Muscle of back (tissue), 13 donors: ENCODE measurements at places on chromosomes 16 and 17.
A peak's percentile ranks its signal among the peaks of the same experiment; 100 is the strongest.

DNA sequence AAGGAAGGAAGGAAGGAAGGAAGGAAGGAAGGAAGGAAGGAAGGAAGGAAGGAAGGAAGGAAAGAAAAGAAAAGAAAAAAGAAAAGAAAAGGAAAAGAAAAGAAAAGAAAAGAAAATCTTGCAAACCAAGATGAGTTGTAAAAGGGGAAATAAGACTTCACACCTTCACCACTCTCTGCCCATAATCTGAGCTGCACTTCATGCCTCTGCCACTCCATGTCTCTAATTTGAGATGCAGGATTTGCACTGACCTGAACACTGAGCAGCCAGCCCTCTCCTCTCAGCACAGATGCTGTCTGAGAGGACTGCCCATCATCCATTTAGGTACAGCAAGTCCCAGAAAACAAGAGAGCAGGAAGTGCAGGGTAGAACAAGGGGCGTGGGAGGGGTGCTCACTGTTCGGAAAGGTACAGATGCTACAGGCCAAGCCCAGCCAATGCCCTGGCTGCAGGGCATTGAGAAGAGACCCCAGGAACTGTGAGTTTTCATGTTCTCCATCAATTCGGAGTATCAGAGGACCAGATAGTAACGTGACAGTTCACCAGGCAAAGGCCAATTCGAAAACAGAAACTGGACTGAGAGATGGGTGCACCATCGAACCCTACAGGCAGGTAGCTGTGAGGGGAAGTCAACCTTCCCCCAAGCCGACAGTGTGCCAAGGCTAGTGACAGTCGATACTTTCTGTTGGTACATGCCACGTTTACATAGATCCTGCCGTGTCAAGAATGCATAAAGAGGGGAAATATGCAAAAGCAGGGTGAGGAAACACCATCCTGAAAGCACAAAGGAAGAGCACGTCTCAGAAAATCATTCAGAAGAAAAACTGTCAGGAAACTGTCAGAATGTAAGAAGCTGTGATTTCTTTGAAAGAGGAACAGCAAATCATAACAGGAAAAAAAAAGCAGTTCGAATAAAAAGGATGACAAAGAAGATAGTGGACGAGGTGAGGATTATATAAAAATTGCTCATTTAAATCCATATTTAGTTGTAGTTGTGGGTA, 142.0 kb upstream of the RCVRN start:
- no peak for DNase-seq

DNA sequence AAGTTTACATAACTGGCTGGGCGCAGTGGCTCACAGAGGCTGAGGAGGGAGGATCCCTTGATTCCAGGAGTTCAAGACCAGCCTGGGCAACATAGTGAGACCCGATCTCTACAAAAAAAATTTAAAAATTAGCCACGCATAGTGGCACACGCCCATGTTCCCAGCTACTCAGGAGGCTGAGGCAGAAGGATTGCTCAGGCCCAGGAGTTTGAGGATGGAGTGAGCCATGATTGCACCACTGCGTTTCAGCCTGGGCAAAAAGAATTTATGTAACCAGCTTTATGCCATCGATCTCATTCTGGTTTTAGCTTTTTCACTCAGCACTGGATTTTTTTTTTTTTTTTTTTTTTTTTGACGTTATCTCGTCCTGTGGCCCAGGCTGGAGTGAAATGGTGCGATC, 9.1 kb upstream of the CD300E start:
- DNase-seq, result no peak

DNA sequence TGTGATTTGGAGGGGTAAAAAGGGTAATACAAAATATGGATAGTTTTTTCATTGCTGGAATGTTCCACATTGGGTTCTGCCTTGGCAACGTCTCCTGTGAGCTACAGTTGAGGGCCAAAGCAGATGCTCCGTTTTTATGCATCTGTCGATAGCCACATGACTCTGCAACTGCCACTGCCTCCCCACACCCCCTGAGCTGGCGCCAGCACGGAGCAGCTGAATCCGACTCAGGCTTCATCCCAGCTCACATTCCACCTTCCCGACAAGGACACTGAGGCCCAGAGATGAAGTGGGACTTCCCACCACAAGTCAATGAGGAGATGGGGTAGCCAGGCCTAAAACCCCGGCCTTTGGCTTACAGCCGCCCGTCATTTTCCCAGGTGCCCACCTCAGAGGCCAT, 334.1 kb downstream of the CDH13 start:
- peak; percentile 16 for DNase-seq

DNA sequence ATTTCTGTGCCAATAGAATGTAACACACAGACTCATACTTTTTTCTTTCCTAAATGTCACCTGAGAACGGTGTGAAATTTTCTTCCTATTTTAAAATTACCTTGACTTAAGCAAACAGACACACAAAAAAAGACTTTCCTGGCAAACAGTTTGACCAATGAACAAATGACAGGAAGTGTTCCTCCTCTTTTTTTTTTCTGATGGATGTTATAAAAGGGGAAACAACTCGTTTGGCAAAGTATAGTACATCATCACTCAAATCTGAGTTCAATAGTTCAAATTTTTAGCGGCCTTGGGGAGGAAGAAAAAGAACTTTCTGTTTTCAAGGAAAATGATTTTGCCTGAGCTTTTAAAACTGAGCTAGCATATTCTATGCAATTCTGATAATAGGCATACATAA, 19.8 kb downstream of the HS3ST3A1 start:
- peak; percentile 67 for DNase-seq

GRCh38 chr16:85430523-85431421, 182.3 kb upstream of the GSE1 start:
- no peak for DNase-seq

DNA sequence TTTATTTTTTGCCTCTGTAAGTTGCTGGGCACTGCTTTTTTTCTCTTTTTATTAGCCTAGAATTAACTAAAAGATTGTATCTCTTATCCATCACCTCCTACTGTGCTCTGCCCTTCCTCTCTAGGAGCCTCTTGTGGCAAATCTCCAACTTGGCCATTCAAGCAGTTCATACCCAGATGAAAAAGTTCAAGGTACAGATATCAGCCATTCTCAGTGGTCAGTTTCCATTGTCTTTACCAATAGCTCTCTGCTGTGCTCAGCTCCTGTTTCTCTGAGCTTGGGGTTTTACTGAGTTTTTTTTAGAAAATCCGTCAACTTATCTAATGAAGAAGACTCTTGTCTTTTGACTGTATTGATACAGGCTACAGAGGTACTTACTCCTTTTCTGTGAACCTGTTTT, 15.6 kb downstream of the MOSMO start:
- DNase-seq, result no peak

DNA sequence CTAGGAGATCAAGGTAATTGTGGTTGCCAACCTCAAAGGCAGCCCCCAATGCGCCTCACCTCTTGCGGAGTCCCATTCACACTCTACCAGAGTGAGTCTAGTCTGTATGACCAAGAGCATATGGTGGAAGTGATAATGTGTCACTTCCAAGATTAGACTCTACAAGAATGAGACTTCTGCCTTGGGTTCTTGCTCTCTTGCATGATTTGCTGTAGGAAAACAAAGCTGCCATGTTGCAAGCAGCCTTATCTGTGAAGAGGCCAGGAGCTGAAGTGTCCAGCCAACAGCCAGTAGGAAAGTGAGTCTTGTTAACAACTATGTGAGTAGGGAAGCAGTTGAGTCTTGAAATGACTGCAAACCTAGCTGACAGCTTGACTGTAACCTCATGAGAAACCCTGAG, 3.4 kb downstream of the TERF2 start:
- DNase-seq, result no peak

- peak; percentile 87 for DNase-seq
Measured at GRCh38 chr17:76182016-76182764, 41.1 kb upstream of the FOXJ1 start.

GRCh38 chr16:57585051-57585687, 42.7 kb downstream of the ADGRG5 start:
- no peak for DNase-seq

GRCh38 chr17:11303773-11304394, 62.9 kb downstream of the SHISA6 start:
- DNase-seq, result no peak

- no peak for DNase-seq
Measured at GRCh38 chr17:72943826-72944689, 148.4 kb downstream of the SLC39A11 start.

GRCh38 chr17:81513753-81514488, 1.3 kb upstream of the ACTG1 start:
- peak; percentile 70 for DNase-seq

- DNase-seq, result no peak
Measured at GRCh38 chr17:10022416-10022815, 117.3 kb upstream of the RCVRN start.
